ENCODE measurements at places on chromosomes 5 and 9.

- DNase-seq = no peak
Observed at GRCh38 chr5:18091758-18092157, 457.5 kb downstream of the TAF11L14 start.

GRCh38 chr5:150022681-150023080 lies 22.1 kb downstream of the HMGXB3 start:
- no peak for DNase-seq

GRCh38 chr5:98975682-98976407 lies 47.0 kb upstream of the CHD1 start:
- DNase-seq = no peak

DNA sequence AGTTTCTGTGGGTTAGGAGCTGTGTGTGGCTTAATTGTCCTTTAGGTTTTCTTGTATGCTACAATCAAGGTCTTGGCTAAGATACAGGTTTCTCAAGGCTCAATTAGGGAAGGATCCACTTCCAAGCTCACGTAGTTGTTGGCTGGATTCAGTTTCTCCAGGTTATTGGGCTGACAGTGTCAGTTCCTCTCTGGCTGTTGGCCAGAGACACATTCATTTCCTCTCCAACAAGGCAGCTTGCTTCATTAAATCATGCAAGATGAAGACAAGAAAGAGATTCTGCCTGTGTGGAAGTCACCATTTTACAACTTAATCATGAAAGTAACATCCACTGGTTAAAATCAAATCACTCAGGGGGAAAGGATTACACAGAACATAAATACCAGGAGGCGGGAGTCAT lies 275.7 kb upstream of the KIF2A start:
- no peak for DNase-seq

- DNase-seq = no peak
Observed at GRCh38 chr9:107712390-107712789, 222.8 kb upstream of the KLF4 start.

- no peak for DNase-seq
Observed at GRCh38 chr5:125150041-125150669, 403.7 kb upstream of the ZNF608 start.

- DNase-seq = no peak
Observed at GRCh38 chr9:9585920-9586319, 1026.9 kb downstream of the PTPRD start.

DNA sequence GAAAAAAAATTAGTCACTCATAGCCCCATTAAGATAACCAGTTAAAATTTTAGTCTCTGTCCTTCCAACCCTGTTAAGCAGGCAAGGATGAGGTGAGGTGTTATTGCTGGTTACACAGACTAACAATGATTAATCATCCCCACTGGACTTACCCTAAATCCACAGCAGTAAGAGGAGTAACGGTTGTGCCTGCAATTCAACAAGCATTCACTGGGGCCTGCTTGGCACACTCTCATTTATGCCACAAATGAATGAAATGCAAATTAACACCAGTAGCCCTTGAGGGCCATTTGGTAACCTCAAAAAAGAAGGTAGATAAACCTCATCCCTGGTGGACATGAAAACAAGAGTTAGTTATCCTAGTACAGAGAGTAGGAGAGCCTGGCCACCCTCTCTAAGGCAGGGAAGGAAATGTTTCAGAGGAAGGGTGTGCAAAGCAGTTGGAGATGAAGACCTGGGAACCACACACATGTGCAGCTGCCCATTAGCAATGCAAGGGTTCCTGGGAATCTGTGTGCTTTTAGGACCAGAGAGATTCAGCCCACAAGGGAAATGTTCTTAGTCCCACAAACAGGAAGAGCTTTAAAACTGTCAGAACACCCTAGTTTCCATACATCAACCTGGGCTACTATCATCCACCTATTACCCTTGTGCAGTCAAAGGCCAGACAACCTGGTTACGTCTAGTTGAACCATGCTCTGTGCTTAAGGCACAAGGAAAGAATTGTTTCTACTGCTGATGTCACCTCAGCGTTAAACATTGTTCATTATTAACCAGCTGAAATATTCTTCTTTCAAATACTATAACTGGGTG lies 7.7 kb downstream of the LHFPL2 start:
- DNase-seq = no peak

DNA sequence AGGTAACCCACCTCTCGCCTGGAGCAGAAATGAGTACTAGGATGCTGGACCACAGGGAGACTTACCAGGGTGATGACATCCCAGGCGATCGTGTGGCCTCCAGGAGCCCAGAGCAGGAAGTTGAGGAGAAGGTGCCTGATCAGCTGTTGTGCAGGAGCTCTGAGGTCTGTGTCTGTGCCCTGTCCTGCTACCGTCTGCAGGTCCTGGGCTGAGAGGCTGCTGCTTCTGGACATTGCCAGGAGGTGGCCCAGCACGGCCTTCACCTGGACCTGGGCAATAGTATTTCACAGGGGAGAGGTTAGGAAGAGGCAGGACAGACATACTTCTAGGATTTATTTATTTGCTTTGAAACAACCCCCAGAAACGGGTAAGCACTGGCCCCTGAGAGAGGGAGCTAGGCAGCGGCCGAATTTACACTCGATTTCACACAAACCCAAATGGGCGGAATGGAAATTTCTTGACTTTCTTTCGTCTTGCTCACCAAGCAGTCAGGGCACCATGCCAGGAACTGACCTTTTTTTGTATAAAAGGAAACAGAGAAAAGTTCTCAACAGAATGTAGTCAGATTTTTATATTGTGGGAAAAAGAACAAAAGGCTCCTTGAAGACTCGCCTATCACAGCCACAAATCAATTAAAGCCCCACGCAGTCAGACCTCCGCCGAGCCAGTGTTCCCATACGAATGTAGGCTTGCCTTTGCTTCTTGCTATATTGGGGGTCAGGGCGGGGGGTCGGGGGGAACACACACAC lies 210.3 kb downstream of the FANCC start:
- DNase-seq = no peak

- DNase-seq = no peak
Observed at GRCh38 chr9:127360829-127361228, 36.1 kb upstream of the SLC2A8 start.

DNA sequence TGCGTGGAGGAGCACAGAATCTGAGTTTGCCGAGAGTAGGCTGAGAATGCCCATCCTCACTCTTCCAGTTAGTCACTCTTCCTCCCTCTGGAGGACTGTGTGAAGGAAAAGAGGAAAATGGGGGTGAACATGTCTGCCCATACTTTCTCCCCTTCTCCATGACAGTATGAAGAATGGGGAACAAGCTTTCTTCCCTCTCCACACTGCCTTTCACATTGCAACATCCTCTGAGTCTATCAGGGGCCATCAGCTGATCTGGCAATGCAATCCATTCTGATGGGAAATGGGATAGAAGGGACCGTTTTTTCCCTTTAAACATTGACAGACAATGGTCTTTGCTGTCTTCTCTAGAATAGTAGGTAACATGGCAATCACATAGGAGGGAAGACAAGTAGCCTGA lies 56.8 kb downstream of the UGCG start:
- no peak for DNase-seq

GRCh38 chr9:89536145-89536574 lies 38.2 kb upstream of the SEMA4D start:
- DNase-seq = peak; percentile 54

GRCh38 chr5:174552428-174552827 lies 172.0 kb upstream of the MSX2 start:
- no peak for DNase-seq

- no peak for DNase-seq
Observed at GRCh38 chr5:67192719-67193438, 3.7 kb downstream of the CD180 start.

DNA sequence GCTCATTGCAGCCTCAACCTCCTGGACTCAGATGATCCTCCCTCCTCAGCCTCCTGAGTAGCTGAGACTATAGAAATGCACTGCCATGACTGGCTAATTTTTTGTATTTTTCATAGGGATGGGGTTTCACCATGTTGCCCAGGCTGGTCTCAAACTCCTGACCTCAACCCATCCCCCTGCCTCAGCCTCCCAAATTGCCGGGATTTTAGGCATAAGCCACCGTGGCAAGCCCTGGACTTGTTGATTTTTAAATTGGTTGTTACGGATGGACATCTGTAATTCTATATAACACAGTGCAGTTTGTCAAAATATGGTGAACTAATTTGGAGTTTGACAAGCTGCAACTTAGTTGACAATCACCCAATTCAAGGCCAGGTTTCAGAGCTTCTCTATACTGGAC lies 22.7 kb downstream of the SNX18 start:
- no peak for DNase-seq

DNA sequence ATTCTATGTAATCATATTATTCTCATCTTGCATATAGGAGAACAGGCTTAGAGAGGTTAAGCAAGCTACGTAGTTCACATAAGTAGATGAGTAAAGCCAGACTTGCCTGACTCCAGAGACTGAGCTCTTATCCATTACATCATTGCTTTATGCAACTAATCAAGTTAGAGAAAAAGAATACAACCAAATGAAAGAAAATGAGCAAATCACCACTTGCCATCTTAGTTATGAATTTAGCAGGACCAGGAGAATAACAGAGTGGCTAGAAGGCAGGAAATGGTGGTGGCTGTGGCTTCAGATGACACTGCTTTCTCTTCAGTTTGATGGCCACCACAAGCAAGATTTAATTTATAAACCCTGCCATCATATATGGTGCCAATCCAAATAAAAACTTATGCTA lies 26.6 kb downstream of the POC5 start:
- no peak for DNase-seq

DNA sequence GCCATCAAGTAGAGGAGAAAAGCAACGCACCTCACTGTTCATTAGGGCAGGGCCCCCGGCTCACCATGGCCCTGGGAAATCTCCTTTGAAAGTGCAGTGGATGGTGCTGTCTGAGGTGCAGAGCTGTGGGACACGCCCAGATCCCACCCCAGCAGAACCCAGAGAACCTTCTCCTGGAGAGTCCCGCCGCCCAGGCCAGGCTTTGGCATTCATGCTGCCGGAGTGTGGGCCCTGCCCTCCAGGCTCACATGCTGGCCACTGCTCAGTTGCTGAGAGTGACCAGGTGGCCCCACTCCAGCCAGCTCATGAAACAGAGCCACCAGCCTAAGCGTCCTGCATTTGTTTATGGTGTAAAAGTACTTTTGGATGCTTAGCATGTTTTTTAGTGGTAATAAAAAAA lies 23.8 kb upstream of the LRRC14B start:
- no peak for DNase-seq

DNA sequence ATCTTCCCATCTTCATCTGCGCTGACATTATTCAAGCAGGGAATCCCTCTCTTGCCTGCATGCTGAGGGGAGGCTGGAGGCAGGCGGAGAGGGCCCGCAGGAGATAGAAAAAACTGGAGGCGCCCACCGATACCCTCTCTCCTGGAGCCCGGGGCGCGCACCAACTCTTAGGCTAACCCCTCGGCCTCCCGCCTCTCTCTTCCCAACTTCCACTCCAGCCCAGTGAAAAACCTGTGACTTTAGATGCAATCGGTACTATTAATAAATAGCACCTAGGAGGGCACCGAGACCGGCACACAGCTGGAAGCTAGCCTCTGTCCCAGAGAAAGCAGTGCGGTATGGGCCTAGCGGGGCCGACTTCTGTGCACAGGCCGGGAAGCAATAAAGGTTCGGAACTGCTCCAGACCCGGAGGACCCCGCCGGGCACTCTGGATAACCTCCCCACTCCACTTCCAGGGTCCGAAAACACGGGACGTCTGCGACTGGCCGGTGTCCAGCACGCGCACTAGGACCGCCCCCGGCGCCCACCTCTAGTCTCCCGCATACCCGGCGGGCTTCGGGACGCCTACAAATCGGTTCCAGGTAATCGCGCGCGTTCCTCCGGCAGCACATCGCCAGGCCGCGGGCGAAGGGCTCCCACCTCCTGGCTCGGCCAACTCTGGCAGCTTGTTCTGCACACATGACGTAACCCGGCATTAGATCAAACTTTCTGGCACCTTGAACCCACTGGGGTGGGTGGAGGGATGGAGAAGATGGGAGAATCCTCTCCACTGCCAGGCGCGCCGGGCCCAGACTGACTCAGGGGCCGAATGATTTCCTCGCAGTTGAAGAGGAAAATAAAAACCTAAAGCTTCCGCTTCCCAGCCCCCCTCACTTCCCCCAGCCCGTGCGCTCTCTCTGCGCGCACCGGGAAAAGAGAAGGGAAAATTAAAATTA lies 1.4 kb downstream of the EFNA5 start:
- DNase-seq = no peak

DNA sequence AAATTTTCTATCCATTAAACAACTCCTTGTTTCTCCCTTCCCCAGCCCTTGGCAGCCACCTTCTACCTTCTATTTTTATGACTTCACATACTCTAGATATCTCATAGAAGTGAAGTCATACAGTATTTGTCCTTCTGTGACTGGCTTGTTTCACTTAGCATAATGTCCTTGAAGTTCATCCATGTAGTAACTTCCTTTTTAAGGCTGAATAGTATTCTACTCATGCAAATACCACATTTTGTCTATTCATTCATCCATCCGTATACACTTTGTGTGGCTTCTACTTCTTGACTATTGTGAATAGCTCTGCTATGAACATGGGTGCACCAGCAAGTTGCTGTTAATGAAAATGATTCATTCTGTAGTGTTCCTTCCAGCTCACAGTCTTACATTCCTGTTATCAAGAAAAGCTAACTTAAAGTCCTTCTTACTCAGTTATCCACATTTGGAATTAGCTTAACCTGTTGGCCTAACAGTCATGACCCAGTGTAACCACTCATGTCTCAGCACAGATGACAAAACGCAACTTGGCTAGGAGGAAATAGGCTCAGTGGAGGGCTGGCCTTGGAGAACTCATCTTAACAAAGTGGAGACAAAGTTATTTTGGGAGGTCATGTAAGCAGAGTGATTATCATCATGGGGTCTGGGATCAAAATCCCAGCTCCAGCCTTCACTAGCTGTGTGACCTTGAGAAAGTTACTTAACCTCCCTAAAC lies 129.7 kb upstream of the MAP3K1 start:
- DNase-seq = no peak

- DNase-seq = no peak
Observed at GRCh38 chr9:12884736-12885395, 110.0 kb downstream of the LURAP1L start.

GRCh38 chr9:81559197-81559596 lies 130.2 kb downstream of the TLE1 start:
- no peak for DNase-seq

DNA sequence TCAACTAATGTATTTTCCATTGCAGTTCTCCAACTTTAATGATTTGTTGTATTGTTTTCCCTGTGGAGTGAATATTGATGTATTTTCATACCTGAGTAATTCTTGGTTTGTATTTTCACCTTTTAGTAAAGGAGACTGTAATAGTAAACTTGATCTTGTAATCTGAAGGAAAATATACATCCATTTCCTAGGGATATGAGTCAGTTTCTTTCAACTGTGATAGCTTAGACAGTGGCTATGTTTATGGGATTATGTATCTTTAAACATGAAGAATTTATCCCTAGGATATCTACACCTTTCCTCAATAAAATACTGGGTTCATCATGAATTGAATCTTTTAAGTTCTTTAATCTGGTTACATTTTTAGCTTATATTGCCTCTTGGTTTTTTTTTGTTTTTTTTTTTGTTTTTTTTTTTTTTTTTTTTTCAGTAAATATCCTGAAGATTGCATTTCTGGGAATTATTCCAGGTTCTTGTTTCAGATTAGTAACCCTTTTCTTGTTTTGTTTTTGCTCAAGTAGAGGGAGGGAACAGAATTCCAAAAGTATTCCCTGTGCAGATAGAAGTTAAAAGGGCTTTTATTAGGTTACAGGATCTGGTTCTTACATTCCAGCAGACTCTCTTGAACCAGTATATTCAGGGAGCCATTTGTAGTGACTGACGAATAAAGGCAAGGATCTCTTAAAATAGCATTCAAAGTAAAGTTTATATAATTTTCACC lies 7.1 kb downstream of the WDR36 start:
- DNase-seq = no peak

GRCh38 chr5:87390075-87390474 lies 22.7 kb downstream of the CCNH start:
- no peak for DNase-seq

GRCh38 chr5:16936989-16937438 lies 926 bp upstream of the MYO10 start:
- DNase-seq = no peak
